ENCODE measurements at places on chromosomes 1 and 21. TPM values are rescaled to one million over a fixed set of nuclear protein-coding genes. Genes with fewer than 3 reads are reported as not detected.

Gene RSPH1
- total RNA-seq, result 0.31 TPM

Gene SELP
- not detected for total RNA-seq

Gene ST6GALNAC3
- 11.2 TPM for total RNA-seq

Gene ACADM
- total RNA-seq, result 52.2 TPM

Gene NBPF8
- total RNA-seq, result 0.96 TPM

Gene NHLH1
- total RNA-seq, result 1.3 TPM

Gene RIPPLY3
- 1.7 TPM for total RNA-seq

Gene TRAF3IP3
- total RNA-seq, result not detected

Gene TDRKH
- 24.1 TPM for total RNA-seq

DNA sequence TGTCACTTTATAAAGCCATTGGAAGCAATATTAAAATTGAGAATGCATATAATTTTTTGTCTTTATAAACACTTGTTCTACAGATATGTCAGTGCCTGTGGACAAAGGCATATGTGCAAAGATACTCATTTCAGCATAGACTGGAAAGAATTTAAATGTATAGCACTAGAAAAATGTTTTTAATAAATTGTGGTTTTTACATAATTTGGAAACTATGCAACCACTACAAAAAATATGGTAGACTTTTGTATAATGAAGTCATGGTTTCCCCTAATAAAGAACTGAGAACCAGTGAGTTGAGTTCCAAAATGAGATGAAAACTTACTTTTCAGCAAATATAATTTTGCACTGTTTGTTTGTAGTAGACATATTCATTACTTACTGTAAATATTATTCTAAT, 48.5 kb downstream of the BRINP3 start:
- no peaks in the 10 kb centered on the region for H3K36me3 ChIP-seq
- no peak overlapping the region for H3K27ac ChIP-seq
- H3K4me3 ChIP-seq, result no peak overlapping the region
- no peaks in the 10 kb centered on the region for H3K4me1 ChIP-seq

- no peak overlapping the region for H3K4me3 ChIP-seq
- H3K27ac ChIP-seq, result no peak overlapping the region
- no peak for DNase-seq
- no peaks in the 10 kb centered on the region for H3K4me1 ChIP-seq
- H3K27me3 ChIP-seq, result no peaks in the 10 kb centered on the region
Measured at GRCh38 chr1:186682736-186683135, 2.5 kb upstream of the PTGS2 start.

DNA sequence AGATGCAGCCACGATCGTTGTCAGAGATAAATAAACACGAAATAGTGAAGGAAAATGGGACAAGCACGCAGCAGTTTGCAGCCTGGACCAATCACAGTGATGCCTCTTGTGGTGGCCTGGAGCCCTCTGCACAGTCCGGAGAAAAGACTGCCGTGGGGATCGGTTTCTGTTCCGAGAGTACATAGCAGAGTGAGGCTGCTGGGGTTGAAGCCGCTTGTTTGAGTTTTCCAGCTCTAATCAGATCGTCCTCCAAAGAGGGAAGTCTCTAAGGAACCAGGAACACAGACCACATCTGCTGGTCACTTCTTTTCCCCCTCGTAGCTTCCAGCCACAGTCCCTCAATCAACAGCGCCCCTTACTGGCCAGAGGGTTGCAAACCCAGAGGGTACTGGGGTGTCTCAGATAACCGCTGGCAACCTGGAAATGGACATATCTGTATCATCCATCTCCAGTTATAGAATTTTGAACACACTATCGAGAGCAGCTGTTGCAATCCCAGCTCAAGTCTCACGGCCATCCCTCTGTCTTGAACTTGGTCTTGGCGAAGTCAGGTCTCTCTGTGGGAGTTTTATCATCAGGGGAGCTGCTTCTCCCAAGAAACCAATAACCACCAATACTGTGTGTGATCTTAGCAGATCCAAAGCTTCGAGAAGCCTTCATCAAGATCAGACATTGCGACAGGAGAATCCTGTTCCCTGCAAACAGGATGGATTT, 57.4 kb downstream of the OLIG1 start:
- H3K36me3 ChIP-seq, result no peaks in the 10 kb centered on the region
- DNase-seq, result peak; percentile 79
- no peaks in the 10 kb centered on the region for H3K27me3 ChIP-seq
- H3K4me3 ChIP-seq, result peak overlapping the region; percentile 36
- peaks cover 7% of the 10 kb centered on the region for H3K4me1 ChIP-seq

GRCh38 chr1:181386340-181386739, 97.0 kb upstream of the CACNA1E start:
- H3K36me3 ChIP-seq, result no peaks in the 10 kb centered on the region
- no peak for DNase-seq
- H3K27ac ChIP-seq, result no peak overlapping the region
- H3K4me1 ChIP-seq, result no peaks in the 10 kb centered on the region

- no peaks in the 10 kb centered on the region for H3K4me1 ChIP-seq
- H3K27ac ChIP-seq, result no peak overlapping the region
- H3K4me3 ChIP-seq, result no peak overlapping the region
Measured at GRCh38 chr1:247459507-247459906, 1.6 kb upstream of the OR2B11 start.

DNA sequence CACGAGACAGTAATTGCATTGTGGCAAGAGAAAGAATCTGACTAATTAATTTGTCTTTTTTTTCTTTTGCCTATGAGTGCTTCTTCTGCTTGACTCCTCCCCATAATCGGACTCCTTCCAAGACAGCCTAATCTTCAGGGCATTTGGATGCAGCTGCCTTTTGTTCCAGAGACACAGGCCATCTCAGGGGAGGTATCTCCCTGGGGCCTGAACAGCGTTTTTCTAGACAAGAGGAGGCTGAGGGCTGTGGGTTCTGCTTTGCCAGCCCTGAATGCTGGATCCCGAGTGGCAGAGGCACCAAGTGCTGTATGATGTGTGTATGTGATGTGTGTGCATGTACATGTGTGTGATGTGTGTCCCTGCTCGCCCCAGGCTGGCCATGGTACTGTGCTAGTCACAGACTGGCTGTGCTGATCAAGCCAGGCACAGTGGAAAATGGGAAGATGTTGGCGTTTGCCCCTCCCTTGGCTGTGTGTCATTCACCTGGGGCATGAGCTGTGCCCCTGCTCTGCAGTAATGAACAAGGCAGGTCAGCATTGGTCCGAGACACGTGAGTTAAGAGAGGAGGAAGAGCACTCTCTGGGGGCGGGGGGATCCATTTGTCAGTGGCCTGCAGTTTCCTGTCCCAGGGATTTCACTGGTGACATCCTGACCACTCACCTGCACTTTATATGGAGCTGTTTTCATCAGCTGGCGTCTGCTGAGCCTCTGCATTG, 77.2 kb downstream of the ADARB1 start:
- no peaks in the 10 kb centered on the region for H3K27me3 ChIP-seq
- H3K4me3 ChIP-seq, result no peak overlapping the region
- H3K27ac ChIP-seq, result no peak overlapping the region
- H3K36me3 ChIP-seq, result peaks cover 5% of the 10 kb centered on the region

GRCh38 chr21:19541602-19542001, 1138.0 kb upstream of the TMPRSS15 start:
- no peaks in the 10 kb centered on the region for H3K27me3 ChIP-seq
- H3K27ac ChIP-seq, result no peak overlapping the region
- H3K36me3 ChIP-seq, result peaks cover 38% of the 10 kb centered on the region
- DNase-seq, result no peak
- H3K4me1 ChIP-seq, result no peaks in the 10 kb centered on the region
- H3K4me3 ChIP-seq, result no peak overlapping the region

GRCh38 chr21:34770576-34770975, 101.8 kb downstream of the CLIC6 start:
- DNase-seq, result no peak
- H3K4me3 ChIP-seq, result no peak overlapping the region
- no peaks in the 10 kb centered on the region for H3K4me1 ChIP-seq
- no peak overlapping the region for H3K27ac ChIP-seq
- H3K36me3 ChIP-seq, result no peaks in the 10 kb centered on the region
- H3K27me3 ChIP-seq, result no peaks in the 10 kb centered on the region

DNA sequence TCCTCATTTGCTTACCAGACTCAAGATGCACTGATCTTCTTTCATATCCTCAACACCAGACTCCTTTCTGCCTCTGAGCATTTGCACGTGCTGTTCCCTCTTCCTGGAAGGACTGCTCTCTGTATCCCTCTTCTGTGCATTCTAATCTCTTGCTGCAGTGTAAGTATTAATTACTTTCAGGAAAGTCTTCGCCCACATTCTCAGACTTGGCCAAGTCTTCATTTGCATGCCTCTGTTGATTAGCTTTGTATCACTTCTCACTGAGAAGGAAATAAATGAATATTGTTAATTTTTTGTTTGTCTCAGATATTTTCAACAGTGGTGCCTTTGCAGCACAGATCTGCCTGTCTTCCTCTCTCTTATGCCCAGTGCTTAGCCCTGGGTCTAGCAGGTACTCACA, 50.3 kb upstream of the RAB3GAP2 start:
- no peaks in the 10 kb centered on the region for H3K27me3 ChIP-seq
- H3K4me1 ChIP-seq, result no peaks in the 10 kb centered on the region
- H3K4me3 ChIP-seq, result no peak overlapping the region
- no peak overlapping the region for H3K27ac ChIP-seq
- DNase-seq, result no peak
- no peaks in the 10 kb centered on the region for H3K36me3 ChIP-seq

GRCh38 chr1:30083800-30084464, 639.5 kb downstream of the MATN1 start:
- H3K27me3 ChIP-seq, result no peaks in the 10 kb centered on the region
- H3K36me3 ChIP-seq, result no peaks in the 10 kb centered on the region
- H3K4me3 ChIP-seq, result no peak overlapping the region
- no peak for DNase-seq
- peaks cover 8% of the 10 kb centered on the region for H3K4me1 ChIP-seq
- H3K27ac ChIP-seq, result no peak overlapping the region

GRCh38 chr1:86498281-86498680, 29.6 kb downstream of the CLCA1 start:
- no peak for DNase-seq
- H3K36me3 ChIP-seq, result peaks cover 1% of the 10 kb centered on the region
- H3K4me1 ChIP-seq, result no peaks in the 10 kb centered on the region
- H3K27ac ChIP-seq, result no peak overlapping the region
- H3K4me3 ChIP-seq, result no peak overlapping the region

GRCh38 chr1:5646486-5647149, 345.6 kb downstream of the NPHP4 start:
- no peaks in the 10 kb centered on the region for H3K4me1 ChIP-seq
- no peaks in the 10 kb centered on the region for H3K36me3 ChIP-seq
- no peak overlapping the region for H3K27ac ChIP-seq
- no peak overlapping the region for H3K4me3 ChIP-seq
- DNase-seq, result peak; percentile 30

GRCh38 chr1:24454673-24455072, 39.1 kb downstream of the NIPAL3 start:
- H3K36me3 ChIP-seq, result 0 out of 2 replicates have a peak, but pooled peaks cover 4% of the 10 kb centered on the region
- no peak overlapping the region for H3K4me3 ChIP-seq
- no peak overlapping the region for H3K27ac ChIP-seq
- no peak for DNase-seq

DNA sequence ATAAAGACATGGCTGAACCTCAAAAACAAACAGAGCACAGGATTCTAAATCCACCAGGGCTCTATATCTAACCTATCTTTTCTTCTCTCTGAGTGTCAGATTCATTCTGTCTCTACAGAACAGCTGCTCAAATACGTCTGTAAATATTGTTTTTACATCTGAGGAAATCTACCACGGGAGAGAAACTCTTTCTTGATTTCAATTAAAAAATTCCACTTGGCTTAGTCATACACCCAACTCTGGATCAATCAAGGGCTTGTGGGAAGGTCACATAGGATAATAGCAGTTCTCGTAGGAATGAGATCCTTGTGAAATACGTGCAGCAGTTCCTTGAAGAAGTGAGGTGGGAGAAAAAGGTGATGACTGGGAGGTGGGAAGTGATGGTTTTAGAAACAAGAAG, 1355.7 kb upstream of the ADGRL2 start:
- H3K4me1 ChIP-seq, result no peaks in the 10 kb centered on the region
- DNase-seq, result no peak
- no peaks in the 10 kb centered on the region for H3K36me3 ChIP-seq
- H3K27me3 ChIP-seq, result no peaks in the 10 kb centered on the region

- no peak for DNase-seq
- no peak overlapping the region for H3K4me3 ChIP-seq
- H3K27ac ChIP-seq, result no peak overlapping the region
- H3K36me3 ChIP-seq, result no peaks in the 10 kb centered on the region
Measured at GRCh38 chr1:172448995-172449584, 5.2 kb upstream of the PIGC start.

- H3K4me3 ChIP-seq, result no peak overlapping the region
- H3K4me1 ChIP-seq, result no peaks in the 10 kb centered on the region
- H3K27me3 ChIP-seq, result no peaks in the 10 kb centered on the region
- H3K27ac ChIP-seq, result no peak overlapping the region
- no peaks in the 10 kb centered on the region for H3K36me3 ChIP-seq
- no peak for DNase-seq
Measured at GRCh38 chr1:201516511-201517127, 9.7 kb upstream of the CSRP1 start.

DNA sequence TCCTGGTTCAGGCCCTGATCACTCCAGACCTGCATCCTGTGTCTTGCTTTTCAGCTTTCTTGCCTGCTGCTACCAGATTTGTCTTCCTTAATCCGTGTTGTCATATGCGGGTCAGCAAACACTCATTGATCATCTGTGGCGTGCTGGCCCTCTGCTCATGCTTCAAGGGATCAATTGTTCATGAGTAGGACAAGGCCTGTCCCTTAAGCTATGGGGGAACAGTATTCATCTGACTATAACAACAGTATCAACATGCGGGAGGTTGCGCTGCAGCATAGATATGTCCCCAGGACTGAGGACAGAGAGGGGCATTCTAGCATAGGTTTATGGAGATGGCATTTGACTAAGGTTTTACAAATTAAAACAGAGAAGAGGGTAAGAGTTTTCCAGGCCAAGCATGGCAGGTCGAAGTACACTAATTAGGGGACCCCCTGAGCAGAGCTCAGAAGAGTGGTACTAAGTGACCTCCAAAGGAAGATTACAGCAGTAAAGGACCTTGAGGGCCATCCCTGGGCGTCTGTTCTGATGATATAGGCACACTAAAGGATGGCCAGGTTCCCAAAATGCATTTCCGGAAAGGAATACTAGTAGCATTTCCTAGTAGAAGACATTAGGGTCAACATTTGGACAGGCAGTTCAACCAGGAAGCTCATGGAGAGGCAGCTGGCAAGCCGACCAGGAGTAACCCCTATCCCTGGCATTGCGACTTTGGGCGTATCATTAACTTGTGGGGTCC, 811 bp upstream of the ZNF672 start:
- no peak for DNase-seq
- H3K4me1 ChIP-seq, result no peaks in the 10 kb centered on the region
- H3K27ac ChIP-seq, result no peak overlapping the region
- no peaks in the 10 kb centered on the region for H3K36me3 ChIP-seq
- H3K27me3 ChIP-seq, result no peaks in the 10 kb centered on the region

GRCh38 chr1:172414331-172414730, 6.2 kb upstream of the C1orf105 start:
- no peaks in the 10 kb centered on the region for H3K36me3 ChIP-seq
- no peaks in the 10 kb centered on the region for H3K27me3 ChIP-seq
- no peak overlapping the region for H3K4me3 ChIP-seq
- H3K4me1 ChIP-seq, result no peaks in the 10 kb centered on the region
- H3K27ac ChIP-seq, result no peak overlapping the region

DNA sequence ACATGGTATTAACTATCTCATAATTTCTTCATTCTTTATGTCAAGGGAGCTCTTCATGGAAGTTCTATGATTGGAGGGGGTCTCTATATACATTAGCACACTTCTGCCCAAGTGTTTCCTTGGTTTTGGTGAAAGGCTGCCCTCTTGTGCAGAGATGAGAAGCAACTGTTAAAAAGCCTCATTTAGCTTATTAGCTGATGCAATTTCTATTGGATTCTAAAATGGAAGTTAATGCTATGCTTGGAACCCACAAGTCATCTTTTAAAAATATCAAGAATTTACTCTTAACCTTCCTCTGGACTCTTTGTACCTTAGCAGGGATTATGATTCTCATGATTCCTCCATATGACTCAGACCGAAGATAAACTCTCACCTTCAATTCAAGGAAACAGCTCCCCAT, 328.9 kb downstream of the PTBP2 start:
- H3K4me1 ChIP-seq, result no peaks in the 10 kb centered on the region
- no peaks in the 10 kb centered on the region for H3K27me3 ChIP-seq
- peaks cover 5% of the 10 kb centered on the region for H3K36me3 ChIP-seq
- no peak overlapping the region for H3K4me3 ChIP-seq
- no peak overlapping the region for H3K27ac ChIP-seq

Data from H9 (cell line).